ENCODE measurements at places on chromosomes 12 and 14. TPM values are rescaled to one million over a fixed set of nuclear protein-coding genes. Genes with fewer than 3 reads are reported as not detected.

RNU6-7 gene
- not detected for total RNA-seq

- H3K27ac ChIP-seq, result peak overlapping the region; percentile 14
- no peaks in the 10 kb centered on the region for H3K4me1 ChIP-seq
- H3K4me3 ChIP-seq, result no peak overlapping the region
- DNase-seq, result no peak
- H3K27me3 ChIP-seq, result no peaks in the 10 kb centered on the region
- no peaks in the 10 kb centered on the region for H3K36me3 ChIP-seq
These were observed 39.0 kb downstream of the CHST11 start for GRCh38 chr12:104495786-104496185.

- H3K27me3 ChIP-seq, result no peaks in the 10 kb centered on the region
- H3K27ac ChIP-seq, result no peak overlapping the region
- H3K4me3 ChIP-seq, result no peak overlapping the region
- no peaks in the 10 kb centered on the region for H3K36me3 ChIP-seq
- no peaks in the 10 kb centered on the region for H3K4me1 ChIP-seq
These were observed 769.0 kb upstream of the ALG10B start for GRCh38 chr12:37547611-37548010.

- H3K27ac ChIP-seq, result peak overlapping the region; percentile 7
- peaks cover 11% of the 10 kb centered on the region for H3K4me1 ChIP-seq
- peak; percentile 68 for DNase-seq
- H3K4me3 ChIP-seq, result no peak overlapping the region
- no peaks in the 10 kb centered on the region for H3K27me3 ChIP-seq
- no peaks in the 10 kb centered on the region for H3K36me3 ChIP-seq
These were observed 16.1 kb downstream of the GRIP1 start for GRCh38 chr12:66662729-66663128.

DNA sequence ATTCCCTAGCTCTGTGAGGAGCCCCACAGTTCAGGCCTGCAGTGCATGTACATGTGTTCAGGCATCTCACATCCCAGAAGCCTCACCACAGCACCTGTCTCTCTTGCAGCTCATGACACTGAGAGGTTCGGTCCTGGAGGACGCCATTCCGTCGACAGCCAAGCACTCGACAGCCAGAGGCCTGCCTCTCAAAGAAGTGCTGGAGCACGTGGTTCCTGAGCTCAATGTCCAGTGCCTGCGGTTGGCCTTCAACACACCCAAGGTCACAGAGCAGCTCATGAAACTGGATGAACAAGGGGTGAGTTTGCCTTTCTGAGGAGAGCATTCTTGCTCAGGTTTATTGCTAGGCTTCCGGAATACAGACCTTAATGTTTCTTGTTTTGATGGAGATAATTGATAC, 308.3 kb upstream of the RGS6 start:
- no peak overlapping the region for H3K4me3 ChIP-seq
- DNase-seq, result no peak
- H3K27ac ChIP-seq, result no peak overlapping the region
- peaks cover 22% of the 10 kb centered on the region for H3K36me3 ChIP-seq
- no peaks in the 10 kb centered on the region for H3K27me3 ChIP-seq

DNA sequence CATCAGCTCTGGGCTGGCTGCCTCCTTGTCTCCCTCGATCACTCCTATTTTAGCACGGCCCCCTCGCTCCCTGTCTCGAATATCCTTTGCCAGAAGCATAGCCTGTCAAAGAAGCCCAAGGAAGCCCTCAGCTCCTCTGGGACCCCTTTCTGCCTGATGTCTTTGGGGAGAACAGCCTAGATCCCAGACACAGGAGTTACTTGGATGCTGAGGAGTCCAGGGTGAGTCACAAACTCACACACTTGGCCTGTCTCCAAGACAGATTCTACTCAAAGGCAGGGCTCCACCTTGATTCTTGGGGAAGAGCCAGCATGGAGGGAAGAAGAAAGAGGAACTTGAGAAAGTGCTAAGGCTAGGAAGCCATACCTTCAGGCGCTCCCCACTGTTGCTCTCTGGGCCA, 8.1 kb downstream of the AVIL start:
- no peak overlapping the region for H3K27ac ChIP-seq
- peaks cover 8% of the 10 kb centered on the region for H3K4me1 ChIP-seq
- H3K27me3 ChIP-seq, result no peaks in the 10 kb centered on the region
- peaks cover 5% of the 10 kb centered on the region for H3K36me3 ChIP-seq

DNA sequence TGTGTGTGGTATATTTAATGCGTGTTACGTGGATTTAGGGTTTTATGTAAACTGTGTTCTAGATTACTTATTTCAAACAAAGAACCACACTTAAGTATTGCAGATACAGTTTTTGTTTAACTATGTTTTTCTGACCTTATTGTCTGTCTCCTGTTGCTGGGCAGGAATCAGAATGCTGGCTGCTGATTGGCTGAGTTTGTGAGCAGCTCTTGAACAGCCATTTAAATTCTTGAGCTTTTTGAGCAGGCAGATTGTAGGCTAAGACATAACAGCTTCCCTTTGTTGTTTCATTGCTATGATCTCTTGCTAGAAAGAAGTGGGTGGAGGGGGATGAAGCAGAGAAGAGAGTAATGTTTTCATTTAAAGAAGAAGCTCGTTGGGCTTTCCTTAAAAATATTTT, 52.2 kb downstream of the ATF7IP start:
- H3K4me3 ChIP-seq, result no peak overlapping the region
- H3K36me3 ChIP-seq, result peaks cover 14% of the 10 kb centered on the region
- H3K27ac ChIP-seq, result peak overlapping the region; percentile 59
- no peaks in the 10 kb centered on the region for H3K27me3 ChIP-seq
- peak; percentile 65 for DNase-seq

SERPINA10 gene
- total RNA-seq, result not detected

DNA sequence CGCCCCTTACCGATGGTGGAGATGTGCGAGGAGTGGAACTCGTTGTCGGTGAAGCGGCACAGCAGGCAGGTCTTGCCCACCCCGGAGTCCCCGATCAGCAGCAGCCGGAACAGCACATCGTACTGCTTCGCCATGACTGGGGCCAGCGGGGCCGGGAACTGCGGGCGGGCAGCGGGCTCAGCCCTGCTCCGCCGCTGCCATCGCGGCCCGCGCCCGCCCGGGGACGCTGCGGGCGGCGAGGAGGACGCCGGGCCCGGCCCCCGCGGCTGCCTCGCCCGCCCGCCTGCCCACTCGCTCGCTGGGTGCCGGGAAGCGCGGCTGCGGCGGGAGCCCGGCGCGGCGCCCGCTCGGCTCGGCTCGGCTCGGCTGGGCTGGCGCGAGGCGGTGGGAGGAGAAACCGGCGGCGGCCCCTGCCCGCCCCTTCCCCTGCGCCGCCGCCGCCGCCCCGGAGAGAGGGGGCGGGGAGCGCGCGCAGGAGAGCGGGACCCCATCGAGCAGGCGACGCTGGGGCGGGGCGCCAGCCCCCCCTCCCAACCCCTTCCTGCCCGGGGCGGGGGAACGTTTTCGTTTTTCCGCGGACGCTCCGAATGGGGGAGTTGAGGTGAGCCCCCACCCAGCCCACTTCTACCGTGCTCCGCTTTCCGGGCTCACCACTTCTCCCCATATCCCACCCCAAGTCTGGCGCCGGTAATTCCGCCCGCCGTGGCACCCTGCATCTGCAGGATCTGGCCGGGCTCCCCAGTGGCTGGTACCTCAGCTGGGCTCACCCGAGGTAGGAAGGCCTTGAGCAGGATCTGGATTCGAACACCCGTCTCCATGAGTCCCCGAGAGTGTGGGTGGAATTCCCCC, at the start of gene RAB15:
TSS of gene RAB15 (minus strand) at position 394 of the 849 bp plus-strand sequence. CDS start at position 134, 260 bp downstream.
- no peaks in the 10 kb centered on the region for H3K4me1 ChIP-seq
- no peak for DNase-seq
- no peaks in the 10 kb centered on the region for H3K36me3 ChIP-seq
- peaks cover 4% of the 10 kb centered on the region for H3K27me3 ChIP-seq

GRCh38 chr14:70149596-70150165, 39.1 kb downstream of the SLC8A3 start:
- H3K27ac ChIP-seq, result no peak overlapping the region
- no peaks in the 10 kb centered on the region for H3K36me3 ChIP-seq
- no peaks in the 10 kb centered on the region for H3K4me1 ChIP-seq
- no peak overlapping the region for H3K4me3 ChIP-seq

GRCh38 chr14:103762036-103762435, 46.4 kb downstream of the ZFYVE21 start:
- H3K36me3 ChIP-seq, result peaks cover 5% of the 10 kb centered on the region
- H3K27ac ChIP-seq, result no peak overlapping the region
- no peak overlapping the region for H3K4me3 ChIP-seq
- no peaks in the 10 kb centered on the region for H3K27me3 ChIP-seq
- peaks cover 4% of the 10 kb centered on the region for H3K4me1 ChIP-seq
- no peak for DNase-seq

DNA sequence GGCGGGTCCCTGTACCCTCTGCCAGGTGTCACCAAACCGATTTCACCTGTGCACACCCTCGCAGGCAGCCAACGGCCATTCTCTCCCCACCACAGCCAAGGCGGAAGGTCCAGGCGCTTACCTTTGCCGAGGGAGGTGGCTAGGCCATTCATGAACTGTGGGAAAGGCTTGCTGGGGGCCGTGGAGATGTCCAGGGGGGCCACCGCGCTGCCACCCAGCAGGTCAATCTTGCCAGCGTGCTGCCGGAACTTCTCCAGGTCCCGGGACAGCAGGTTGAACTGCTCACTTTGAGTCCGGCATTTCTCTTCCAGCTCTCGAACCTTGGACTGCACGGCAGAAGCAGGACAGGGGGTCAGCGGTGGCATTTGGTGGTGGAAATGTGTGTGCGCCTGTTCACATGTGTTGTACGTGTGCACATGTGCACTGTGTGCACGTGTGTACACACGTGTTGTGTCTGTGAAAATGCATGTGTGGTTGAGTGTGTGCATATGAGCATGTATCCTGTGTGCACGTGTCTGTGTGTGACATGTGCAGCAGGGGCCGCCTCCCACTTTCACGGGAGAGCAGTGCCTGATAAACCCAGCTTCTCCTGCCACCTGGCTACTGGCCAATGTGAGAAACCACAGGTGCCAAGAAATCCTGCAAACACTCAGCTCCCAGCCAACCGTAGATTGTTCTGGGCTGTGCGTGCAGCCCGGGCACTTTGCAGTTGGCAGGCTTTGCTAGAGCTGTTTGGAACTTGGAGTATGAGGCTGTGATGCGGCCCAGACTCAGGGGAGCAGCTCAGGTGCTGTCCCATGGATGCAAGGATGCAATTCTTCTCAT, 118.9 kb downstream of the PIWIL1 start:
- H3K4me3 ChIP-seq, result no peak overlapping the region
- no peaks in the 10 kb centered on the region for H3K27me3 ChIP-seq
- no peaks in the 10 kb centered on the region for H3K36me3 ChIP-seq
- no peak overlapping the region for H3K27ac ChIP-seq
- H3K4me1 ChIP-seq, result no peaks in the 10 kb centered on the region

- H3K27me3 ChIP-seq, result no peaks in the 10 kb centered on the region
- DNase-seq, result peak; percentile 87
- peaks cover 69% of the 10 kb centered on the region for H3K4me1 ChIP-seq
- H3K4me3 ChIP-seq, result no peak overlapping the region
- no peaks in the 10 kb centered on the region for H3K36me3 ChIP-seq
These were observed 9.3 kb upstream of the ITGA5 start for GRCh38 chr12:54428050-54429013.

GRCh38 chr12:77925536-77926108, 94.9 kb downstream of the NAV3 start:
- H3K36me3 ChIP-seq, result no peaks in the 10 kb centered on the region
- H3K27me3 ChIP-seq, result no peaks in the 10 kb centered on the region
- H3K4me1 ChIP-seq, result no peaks in the 10 kb centered on the region
- DNase-seq, result peak; percentile 88

GARIN6 gene
- not detected for total RNA-seq

- no peaks in the 10 kb centered on the region for H3K27me3 ChIP-seq
- H3K4me1 ChIP-seq, result peaks cover 53% of the 10 kb centered on the region
- H3K36me3 ChIP-seq, result peaks cover 4% of the 10 kb centered on the region
- H3K4me3 ChIP-seq, result peak overlapping the region; percentile 67
- no peak overlapping the region for H3K27ac ChIP-seq
These were observed 9.3 kb downstream of the STAC3 start for GRCh38 chr12:57241402-57242310.

DNA sequence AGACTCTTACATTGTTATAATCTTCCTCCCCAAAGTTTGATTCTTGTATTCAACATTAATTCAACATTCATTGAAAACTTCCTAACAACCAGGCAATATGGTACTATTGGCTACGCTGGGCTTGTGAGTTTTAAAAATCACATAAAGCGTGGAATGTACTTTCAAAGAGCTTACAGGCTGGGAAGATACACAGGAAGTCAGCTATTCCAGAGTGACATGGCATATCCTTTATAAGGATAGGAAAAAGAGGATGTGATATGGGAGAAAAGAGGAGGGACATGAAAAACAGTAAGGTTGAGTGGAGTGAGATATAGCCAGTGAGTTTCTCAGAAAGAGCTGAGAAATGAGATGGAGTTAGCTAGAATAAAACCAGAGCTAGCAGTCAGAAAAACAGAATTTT, 103.6 kb upstream of the ATF7IP start:
- no peak overlapping the region for H3K4me3 ChIP-seq
- H3K36me3 ChIP-seq, result no peaks in the 10 kb centered on the region
- H3K4me1 ChIP-seq, result peaks cover 17% of the 10 kb centered on the region
- no peaks in the 10 kb centered on the region for H3K27me3 ChIP-seq

CFAP251 gene
- total RNA-seq, result 19.7 TPM

DNA sequence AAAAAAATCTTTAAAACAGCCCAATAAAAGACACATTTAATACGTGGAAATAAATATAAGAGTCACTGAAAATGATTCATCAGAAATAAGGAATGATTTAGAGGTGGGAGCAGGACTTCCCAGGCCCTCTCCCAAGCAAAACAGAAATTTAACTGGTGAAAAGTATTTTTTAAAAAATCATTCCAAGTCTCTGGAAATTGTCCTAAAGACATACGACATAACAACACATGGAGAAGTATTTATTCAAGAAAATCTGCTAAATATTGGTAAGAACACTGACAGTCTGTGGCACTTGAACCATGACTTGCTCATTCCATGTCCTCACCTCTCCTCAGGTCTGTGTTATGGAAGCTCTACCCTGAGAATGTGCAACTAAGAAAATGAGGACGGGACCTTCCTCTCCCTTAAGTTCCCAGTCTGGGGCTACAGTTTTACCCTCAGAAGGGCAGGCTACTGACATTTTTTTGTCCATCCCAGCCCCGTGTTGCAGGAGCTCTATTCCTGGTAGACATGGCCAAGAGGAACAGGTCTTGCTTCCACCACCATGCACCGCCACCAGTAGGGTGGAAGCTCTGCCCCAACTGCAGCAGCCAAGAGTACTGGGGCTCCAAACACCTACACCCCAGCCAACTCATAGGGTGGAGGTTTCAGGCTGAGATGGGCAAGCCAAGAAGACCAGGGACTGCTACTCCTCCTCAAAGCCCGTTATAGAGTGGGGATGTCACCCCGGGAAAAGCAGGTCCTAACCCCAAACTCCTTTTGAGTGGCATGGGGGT, 193.0 kb downstream of the CRADD start:
- no peak for DNase-seq
- H3K4me1 ChIP-seq, result peaks cover 6% of the 10 kb centered on the region
- no peak overlapping the region for H3K27ac ChIP-seq
- H3K27me3 ChIP-seq, result no peaks in the 10 kb centered on the region

GRCh38 chr14:96676166-96676565, 121.0 kb upstream of the VRK1 start:
- peak; percentile 17 for DNase-seq
- H3K36me3 ChIP-seq, result no peaks in the 10 kb centered on the region
- no peak overlapping the region for H3K27ac ChIP-seq
- H3K27me3 ChIP-seq, result peaks cover 52% of the 10 kb centered on the region
- H3K4me3 ChIP-seq, result no peak overlapping the region

- no peak for DNase-seq
- H3K4me3 ChIP-seq, result no peak overlapping the region
- no peak overlapping the region for H3K27ac ChIP-seq
- no peaks in the 10 kb centered on the region for H3K36me3 ChIP-seq
These were observed 9.0 kb downstream of the TSPAN9 start for GRCh38 chr12:3086211-3086610.

PIANP gene
- total RNA-seq, result not detected

- no peak overlapping the region for H3K4me3 ChIP-seq
- no peak for DNase-seq
- no peak overlapping the region for H3K27ac ChIP-seq
- H3K27me3 ChIP-seq, result no peaks in the 10 kb centered on the region
- no peaks in the 10 kb centered on the region for H3K36me3 ChIP-seq
- H3K4me1 ChIP-seq, result no peaks in the 10 kb centered on the region
These were observed 153.9 kb downstream of the PIK3C2G start for GRCh38 chr12:18415227-18415626.
